ENCODE measurements at places on chromosomes 7 and 10.
A peak's percentile ranks its signal among the peaks of the same experiment; 100 is the strongest.

- no peak for DNase-seq
These were observed 255.5 kb downstream of the AGMO start for GRCh38 chr7:15306296-15306695.

DNA sequence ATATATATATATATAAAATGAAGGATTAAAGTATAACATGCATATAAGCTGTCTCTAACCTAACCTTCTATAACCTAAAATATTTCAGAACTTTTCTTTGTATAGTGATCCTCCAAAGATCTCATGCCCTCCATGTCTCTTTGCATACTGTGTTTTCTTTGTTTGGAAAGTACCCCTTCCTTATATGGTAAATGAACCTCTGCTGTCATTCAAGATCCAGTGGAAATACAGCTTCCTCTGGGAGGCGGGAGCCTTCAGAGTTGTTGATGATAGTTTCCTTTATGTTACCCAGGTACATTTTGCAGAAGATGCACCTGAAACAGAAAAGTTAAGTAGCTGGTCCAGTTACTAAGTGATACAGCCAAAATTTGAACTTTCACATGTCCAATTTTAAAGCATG, 233.3 kb upstream of the FOXP2 start:
- no peak for DNase-seq

GRCh38 chr7:133698127-133698526, 429.0 kb upstream of the LRGUK start:
- DNase-seq = peak; percentile 24

DNA sequence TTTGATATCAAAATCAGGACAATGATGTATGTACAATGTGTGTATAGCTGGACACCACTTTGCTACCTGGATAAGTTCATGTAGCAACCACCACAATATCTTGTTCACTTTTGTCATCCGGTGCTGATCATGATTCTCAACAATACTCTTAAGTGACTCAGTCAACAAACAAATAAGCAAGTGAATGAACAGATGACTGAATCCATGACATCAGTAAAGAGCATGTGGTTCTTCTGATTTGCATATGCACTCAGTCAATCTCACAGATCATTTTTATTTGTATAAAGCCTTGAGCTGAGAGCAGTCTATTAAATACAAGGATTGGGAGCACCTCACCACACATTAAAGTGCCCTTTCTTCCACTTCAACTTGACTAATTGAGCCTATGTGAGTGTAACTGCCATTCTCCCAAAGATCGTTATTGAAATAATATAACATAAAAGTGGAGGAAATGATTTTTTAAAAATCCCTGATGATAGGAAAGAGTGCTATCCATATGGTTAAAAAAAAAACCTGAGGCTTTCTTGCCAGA, 69.5 kb downstream of the NPSR1 start:
- DNase-seq = no peak

- DNase-seq = no peak
These were observed 4.2 kb downstream of the PSAP start for GRCh38 chr10:71846816-71847215.

DNA sequence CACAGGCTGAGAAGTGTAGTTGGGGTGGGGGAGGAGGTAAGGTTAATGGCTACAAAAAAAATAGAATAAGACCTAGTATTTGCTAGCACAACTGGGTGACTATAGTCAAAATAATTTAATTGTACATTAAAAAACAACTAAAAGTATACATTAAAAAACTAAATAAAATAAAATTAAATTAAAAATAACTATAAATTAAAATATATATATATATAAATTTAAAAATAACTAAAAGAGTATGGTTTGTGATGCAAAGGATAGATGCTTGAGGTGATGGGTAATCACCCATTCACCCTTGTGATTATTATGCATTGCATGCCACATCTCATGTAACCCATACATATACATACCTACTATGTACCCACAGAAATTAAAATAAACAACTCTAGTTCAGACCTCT, 762.5 kb downstream of the SORCS1 start:
- DNase-seq = no peak

DNA sequence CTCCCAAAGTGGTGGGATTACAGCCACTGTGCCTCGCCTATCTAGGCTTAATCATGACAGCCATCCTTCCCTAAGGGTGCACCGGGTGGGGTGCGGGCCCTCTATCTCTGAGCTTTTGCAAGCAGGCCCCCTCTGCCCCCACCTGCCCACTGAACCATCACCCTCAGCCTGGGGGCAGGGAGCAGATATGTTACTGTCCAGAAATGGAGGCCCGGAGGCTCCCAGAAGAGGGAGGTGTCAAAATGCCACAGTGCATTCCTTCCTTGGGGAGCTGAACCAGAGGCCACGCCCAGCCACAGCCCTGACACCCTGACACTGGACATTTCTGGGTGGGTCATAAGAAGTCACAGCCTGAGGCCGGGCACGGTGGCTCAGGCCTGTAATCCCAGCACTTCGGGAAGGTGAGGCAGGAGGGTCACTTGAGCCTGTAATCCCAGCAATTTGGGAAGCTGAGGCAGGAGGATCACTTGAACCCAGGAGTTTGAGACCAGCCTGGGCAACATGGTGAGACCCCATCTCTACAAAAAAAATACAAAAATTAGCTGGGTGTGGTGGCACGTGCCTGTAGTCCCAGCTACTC, 129.8 kb upstream of the TNRC18 start:
- DNase-seq = no peak

DNA sequence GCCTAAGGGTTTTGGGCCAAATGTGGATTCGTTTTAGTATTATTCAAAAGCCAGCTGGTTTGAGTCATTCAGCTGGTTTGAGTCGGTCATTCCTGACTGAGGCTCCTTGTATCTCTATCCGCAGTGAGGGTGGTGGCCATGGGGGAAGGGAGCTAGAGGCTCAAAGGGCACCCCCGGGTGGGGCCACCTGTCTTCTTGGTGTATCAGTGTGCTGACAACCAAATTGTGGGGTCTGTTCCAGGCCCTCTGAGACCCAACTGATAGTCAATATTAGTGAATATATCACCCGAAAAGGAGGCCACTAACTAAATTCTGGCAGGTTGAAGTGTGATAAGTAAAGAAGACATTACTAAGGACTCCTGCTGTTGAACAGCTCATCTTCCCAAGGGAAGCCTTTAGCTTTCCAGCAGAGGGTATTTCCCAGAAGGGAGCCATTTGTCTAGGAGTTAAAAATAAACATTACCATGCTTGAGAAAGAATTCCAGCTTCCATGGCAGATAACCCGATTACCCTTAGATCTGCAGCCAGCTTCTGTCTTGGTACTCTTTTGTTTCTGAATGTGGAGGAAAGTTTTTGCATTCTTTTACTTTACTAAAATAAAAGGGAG, 29.9 kb upstream of the DDX50 start:
- DNase-seq = peak; percentile 69
